Stimulated activated CD8-positive, alpha-beta memory T cell treated with anti-CD3 and anti-CD28 coated beads, Interleukin-2, amount 100 ng/mL, for 1 hour (primary cell): ENCODE measurements at places on chromosomes 6 and 20.

GRCh38 chr20:1304710-1305515 is 24.0 kb downstream of the SDCBP2 start:
- no peak for DNase-seq

GRCh38 chr6:167568407-167569024 is 243.6 kb downstream of the TTLL2 start:
- DNase-seq: no peak

DNA sequence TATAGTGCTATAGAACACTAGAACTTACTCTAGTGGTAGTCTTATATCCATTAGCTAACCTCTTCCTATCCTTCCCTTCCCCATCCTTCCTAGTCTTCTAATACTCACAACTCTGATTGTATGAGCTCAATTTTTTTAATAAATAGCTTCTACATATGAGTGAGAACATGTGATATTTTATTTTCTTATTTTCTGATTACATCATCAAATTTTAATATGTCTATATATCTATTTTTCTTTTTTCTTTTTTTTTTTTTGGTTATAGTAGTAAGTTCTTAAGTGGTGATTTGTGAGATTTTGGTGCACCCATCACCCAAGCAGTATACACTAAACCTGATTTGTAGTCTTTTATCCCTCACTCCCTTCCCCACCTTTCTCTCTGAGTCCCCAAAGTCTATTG is 112.5 kb downstream of the JAG1 start:
- no peak for DNase-seq

DNA sequence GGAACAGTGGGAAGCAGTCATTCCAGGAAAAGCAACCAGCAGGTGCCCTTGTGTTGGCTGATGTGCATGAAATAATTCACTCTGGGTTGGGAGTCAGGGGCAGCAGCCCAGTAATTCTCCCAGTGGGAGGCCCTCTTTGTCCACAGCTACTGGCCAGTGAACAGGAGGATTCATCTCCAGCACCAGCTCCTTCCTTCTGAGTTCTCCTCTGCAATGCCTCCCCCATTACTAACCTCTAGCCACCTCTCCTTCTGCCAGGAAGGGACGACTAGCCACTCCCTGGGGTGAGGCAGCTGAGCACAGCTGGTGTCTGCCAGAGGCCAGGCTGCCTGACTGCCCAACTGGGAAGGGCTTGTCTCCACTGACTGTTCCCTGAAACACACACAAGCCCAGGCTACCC is 12.5 kb upstream of the R3HDML start:
- DNase-seq: no peak

- no peak for DNase-seq
Observed at GRCh38 chr6:118134206-118134605, 227.1 kb downstream of the SLC35F1 start.

- DNase-seq: no peak
Observed at GRCh38 chr6:149458806-149459205, 26.0 kb downstream of the ZC3H12D start.

GRCh38 chr20:49283703-49284625 is 6.1 kb upstream of the ZNFX1 start:
- no peak for DNase-seq

- DNase-seq: no peak
Observed at GRCh38 chr6:153231048-153231646, 100.1 kb upstream of the RGS17 start.

DNA sequence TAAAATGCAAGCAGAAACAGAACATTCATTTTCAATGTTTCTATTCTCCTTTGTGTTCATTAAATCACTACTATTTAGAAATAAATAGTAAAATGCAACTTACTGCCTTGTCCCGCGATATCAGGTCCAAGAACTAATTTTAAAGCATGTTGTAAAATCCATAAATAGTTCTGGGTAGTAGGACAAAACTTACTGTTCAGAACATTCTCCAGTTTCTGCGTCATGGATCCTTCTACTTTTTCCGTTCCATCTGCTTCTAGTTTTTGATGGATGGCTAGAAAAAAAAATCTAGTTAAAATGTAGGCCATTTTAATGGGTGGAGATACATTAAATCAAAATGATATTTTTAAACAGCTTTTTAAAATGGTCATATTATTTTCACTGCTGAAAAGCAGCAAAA is 47.0 kb downstream of the HUS1B start:
- DNase-seq: no peak

GRCh38 chr6:30135757-30136156 is at the start of gene TRIM40:
Gene TRIM40 (plus strand): TSS chr6:30136140. CDS start chr6:30137037, 897 bp downstream.
- no peak for DNase-seq

DNA sequence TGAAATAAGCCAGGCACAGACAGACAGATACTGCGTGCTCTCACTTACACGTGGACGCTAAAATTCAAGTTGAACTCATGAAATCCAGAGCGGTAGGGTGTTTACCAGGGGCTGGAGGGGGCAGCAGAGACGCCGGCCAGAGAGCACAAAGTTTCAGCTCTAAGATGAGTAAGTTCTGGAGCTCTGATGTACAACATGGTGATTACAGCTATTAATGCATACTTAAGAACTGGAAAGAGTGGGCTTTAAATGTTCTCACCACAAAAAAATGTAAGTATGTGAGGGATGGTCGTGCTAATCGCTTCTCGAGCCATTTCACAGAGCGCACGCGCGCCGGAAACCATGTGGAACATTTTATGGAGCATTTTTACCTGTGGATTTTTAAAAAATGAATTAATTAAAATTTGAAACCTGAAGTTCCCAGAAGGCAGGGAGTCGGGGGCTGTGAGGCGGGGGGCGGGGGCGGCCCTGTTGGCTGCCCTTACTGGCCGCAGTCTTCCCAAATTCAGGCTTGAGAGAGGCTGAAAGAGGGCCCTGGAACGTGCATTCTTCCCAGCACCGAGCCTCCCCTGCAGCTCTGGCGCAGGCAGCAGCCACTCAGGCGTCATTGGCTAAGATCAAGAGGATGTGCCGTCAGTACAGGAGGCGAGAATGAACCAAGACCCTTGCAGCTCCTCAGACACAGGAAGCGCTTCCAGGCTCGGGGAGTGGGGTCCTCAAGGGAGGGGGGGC is 8.5 kb upstream of the SLCO4A1 start:
- no peak for DNase-seq

DNA sequence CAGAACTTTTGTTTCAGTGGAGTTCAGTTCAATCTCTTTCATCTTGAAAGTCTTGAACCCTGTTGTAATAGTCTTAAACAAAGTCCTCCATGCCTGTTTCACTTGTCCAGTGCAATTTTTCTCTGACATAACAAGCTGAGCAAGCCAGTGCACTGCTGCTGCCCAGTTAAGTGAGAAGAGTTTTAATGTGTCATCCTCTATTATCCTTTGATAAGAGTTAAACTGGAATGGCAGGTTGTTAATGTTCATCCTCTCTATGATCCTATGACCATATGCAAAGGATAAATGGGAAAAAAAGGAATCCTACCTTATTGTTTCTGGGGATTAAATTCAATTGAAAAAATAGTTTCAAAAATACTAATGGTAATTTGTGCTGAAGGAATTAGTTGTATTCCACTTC is 197.5 kb downstream of the FRK start:
- DNase-seq: no peak

- DNase-seq: no peak
Observed at GRCh38 chr20:47239719-47240067, 116.8 kb downstream of the ZMYND8 start.

- no peak for DNase-seq
Observed at GRCh38 chr6:46676604-46677313, 10.9 kb upstream of the TDRD6 start.

GRCh38 chr6:35091346-35092083 is 49.6 kb downstream of the TCP11 start:
- no peak for DNase-seq

- DNase-seq: no peak
Observed at GRCh38 chr20:23928353-23928752, 48.8 kb upstream of the CST5 start.

DNA sequence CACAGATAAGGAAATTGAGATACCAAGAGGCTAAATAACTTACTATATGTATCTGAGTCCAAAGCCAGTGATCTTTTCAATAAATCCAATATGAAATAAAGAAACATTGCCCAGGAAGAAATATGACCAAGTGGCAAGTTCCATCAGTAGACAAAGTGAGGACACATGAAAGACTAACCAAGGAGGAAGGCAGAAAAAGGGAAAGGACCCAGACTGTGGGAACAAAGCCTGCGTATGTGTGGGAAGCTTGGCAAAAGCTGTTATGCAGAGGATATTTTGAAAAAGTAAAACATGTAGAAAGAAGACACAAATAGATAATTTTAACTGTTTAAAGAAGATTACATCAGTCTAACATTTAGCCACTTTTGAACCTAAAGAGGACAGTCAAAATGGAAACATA is 264.4 kb upstream of the PRDM1 start:
- no peak for DNase-seq
